Brain (organoid and tissue), 16 donors: ENCODE measurements at places on chromosomes 16 and 17.

- no peak for DNase-seq
Measured at GRCh38 chr17:80166446-80166845, 3.4 kb upstream of the CARD14 start.

DNA sequence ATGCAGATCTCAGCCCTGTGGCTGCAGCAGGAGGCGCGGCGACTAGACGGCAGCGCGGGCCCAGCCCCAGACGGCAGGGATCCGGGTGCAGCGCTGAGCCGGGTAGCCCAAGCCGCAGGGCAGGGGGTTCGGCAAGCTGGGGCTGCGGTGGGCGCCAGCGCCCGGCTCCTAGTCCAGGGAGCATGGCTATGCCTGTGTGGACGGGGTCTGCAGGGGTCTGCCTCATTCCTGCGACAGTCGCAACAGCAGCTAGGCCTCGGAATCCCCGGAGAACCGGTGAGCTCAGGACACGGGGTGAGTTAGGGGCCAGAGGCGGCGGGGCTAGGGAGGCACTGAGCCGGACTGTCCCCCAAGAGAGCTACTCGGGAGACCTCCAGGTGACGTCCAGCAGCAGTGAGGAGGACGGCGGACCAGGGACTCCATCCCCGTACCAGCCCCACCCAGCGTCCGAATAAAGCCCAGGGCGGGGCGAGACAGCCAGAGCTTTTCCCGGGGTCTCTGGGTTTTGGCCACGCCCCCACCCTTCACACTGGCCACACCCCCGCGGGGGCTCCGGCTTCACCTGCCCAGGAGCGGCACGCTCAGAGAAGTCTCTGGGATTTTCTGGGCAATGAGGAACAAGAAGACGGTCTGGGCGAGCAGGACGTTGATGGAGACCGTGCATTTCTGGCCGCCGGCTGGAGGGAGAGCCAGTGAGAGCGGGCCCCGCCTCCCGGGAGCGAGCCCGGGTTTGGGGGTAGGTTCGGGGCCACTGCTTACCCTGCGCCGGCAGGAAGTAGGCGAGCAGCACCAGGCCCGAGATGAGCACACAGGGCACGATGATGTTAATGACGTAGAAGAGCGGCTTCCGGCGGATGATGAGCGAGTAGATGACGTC, 1.1 kb downstream of the C17orf107 start:
- DNase-seq = peak; percentile 71

- DNase-seq = no peak
Measured at GRCh38 chr17:28347261-28347891, 10.0 kb downstream of the POLDIP2 start.

DNA sequence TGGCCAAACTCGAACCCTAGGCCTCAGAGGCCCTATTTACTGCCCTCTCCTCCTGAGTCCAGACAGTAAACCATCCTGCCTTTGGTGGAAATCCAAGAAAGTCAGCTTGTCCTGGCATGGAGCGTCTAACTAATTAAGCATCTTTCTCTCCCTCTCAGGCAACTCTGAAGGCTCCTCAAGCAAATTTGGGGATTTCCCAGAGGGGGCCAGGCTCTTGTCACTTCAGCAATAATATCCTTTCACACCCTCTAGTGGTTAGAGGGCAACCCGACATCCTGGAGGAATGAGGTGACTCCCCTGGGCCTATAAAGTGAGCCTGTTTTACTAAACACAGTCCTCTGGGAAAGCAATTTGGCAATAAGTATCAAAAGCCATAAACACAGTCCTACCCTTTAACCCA, 60.4 kb downstream of the NOG start:
- peak; percentile 47 for DNase-seq

- DNase-seq = no peak
Measured at GRCh38 chr17:81683208-81683583, 401 bp downstream of the ARL16 start.

GRCh38 chr16:3027983-3028715, 4.3 kb downstream of the THOC6 start:
- peak; percentile 91 for DNase-seq

DNA sequence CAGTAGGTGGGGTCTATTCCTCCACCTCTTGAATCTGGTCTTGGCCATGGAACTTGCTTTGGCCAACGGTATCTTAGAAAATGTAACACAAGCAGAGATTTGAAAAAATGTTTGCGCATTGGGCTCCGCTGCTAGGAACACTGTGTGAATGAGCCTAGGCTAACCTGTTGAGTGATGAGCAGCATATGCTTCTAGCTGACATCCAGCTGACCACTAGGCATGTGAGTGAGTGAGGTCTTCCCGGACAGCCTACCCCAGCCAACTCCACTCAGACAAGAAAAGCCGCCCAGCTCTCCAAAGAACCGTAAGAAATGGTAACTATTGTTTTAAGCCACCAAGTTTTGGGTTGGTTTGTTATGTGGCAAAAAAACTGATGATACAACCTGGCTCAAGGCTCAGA, 31.4 kb upstream of the BCO1 start:
- DNase-seq = no peak

- no peak for DNase-seq
Measured at GRCh38 chr17:9895923-9896322, 9.1 kb downstream of the RCVRN start.

- DNase-seq = no peak
Measured at GRCh38 chr17:40242774-40243173, 23.7 kb downstream of the WIPF2 start.

DNA sequence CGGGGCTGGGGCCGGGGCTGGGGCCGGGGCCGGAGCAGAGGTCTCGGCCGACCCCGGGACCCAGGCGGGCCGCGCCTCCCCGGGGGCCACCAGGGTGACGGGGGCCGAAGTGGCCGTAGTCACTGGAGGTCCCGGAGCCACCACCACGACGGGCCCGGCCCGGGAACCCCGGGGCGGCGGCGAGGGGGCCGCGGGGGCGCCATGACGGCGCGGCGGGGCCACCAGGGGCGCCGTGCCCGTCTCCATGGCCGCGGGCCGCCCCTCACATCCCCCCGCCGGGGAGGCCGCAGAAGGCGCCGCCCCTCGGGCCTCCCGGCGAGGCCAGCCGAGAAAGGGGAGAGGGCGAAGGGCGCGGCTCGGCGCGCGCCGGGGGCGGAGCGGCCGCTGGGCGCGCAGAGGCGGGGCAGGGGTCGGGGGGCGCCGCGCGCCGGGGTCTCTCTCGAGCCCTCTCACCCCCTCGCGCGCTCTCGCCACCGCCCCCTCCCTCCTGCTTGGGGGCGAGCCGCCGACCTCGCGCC, 297 bp downstream of the TBC1D10B start:
- no peak for DNase-seq

- DNase-seq = no peak
Measured at GRCh38 chr17:28141313-28141712, 98.8 kb downstream of the NLK start.

- DNase-seq = no peak
Measured at GRCh38 chr16:84749072-84749471, 49.3 kb downstream of the USP10 start.

DNA sequence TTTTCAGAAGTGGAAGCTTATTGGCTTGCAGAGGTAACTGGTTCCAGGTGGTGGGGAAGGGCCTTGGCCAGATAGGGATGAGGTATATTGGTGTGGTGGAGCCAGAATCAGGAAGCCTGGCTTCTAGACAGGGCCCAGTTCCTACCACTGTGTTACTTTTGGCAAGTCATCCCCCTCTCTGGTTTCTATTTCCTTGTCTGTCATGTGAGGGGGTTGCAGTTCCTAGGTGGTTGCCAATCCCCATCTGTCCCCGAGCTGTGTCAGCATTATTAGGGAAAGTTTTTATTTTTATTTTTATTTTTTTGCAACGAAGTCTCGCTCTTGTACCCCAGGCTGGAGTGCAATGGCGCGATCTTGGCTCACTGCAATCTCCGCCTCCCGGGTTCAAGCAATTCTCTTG, 3.0 kb downstream of the SMCR8 start:
- no peak for DNase-seq

DNA sequence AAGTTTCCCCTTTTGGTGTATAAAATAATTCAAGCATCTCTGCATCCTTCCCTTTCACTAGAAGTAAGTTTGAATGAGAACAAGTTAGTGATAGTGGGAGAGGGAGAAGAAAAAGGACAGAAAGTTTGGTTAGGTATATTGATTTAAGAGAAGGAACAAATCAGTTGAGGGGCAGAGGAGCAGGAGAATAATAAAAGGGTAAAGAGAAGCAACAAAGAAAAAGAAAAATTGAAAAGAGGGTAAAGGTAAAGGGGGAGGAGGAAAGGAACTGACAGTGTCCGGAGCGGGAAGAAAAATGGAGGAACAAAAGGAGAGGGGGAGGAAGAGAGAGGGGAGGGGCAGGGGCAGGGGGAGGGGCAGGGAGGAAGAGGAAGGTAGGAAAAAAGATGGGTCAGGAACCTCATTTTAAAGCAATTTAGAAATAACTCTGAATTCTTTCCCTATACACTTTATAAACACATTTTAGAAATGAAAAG, 6.3 kb upstream of the IGF2BP1 start:
- DNase-seq = no peak

DNA sequence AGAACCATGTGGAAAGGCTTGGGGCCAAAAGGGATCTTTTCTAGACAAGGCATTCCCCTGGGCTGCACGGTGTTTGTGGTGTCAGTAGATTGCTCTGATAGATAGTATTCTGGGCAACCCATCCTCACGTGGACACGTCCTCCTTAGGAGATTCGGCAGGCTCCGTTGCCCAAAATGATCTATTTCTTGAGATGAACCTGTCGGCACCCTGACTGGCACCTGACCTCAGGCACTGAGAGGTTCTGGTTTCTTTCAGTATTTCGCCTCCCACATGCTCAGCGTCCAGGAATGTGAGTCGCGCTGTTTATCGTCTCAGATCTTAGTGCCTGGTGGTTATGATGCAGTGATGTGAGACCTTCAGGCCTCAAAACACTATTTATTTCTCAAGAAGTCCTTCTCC, 89.7 kb downstream of the MARCHF10 start:
- no peak for DNase-seq

GRCh38 chr16:52055381-52055780, 491.6 kb downstream of the TOX3 start:
- DNase-seq = no peak

GRCh38 chr17:28717578-28718332, at the start of gene RAB34:
Gene RAB34 (minus strand): TSS chr17:28717868. CDS start chr17:28717266, 602 bp downstream.
- DNase-seq = peak; percentile 80

DNA sequence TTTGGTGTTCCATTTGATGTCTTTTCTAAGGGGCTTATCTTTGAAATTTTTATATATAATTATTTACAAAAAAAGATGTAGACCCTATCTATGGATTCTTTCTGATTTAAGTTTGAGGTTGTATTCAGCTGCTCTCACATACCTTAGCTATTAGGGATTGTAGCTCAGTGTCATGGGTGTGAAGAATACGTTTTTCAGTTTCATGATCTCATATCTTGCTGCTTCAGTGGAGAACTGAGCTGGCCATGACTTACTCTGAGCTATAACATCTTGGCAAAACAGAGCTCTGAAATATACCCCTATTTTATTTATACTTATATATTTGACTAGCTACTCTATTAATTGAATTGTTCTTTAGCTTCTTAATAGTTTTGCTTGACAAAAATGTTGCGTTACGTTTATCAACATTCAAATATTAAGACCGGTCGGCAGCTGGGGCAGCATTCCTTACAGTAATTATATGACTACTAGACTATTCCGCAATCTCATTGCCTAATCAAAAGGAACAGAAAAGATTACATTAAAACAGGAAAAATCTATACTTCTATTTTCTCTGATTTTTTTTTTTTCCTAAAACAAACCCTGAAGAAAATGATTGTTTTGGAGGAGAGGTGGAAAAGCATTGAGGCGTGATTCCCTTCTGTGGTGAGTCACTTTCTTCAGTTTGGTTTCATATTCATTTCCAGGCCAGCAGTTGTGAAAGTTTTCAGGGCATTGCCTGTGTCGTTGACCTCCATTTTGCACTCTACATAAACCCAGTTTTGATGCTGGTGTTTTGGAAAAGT, 24.1 kb upstream of the KRT24 start:
- no peak for DNase-seq

- DNase-seq = no peak
Measured at GRCh38 chr17:16339959-16340358, 13.3 kb downstream of the CENPV start.

DNA sequence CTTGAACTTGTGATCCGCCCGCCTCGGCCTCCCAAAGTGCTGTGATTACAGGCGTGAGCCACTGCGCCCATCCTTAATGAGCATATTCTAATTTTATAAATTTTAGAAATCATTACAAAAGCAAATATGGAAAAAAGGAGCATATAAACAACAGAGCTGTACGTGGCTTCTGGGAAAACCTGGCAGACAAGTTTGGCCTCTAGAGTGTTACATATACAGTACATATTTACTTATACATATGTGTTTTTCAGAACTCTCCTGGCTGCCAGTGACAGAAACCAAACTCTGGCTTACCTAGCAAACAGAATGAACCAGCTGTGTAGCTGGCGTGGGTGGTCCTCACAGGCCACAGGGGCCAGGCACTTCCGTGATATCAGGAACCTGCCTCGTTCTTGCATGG, 10.1 kb downstream of the DRC3 start:
- no peak for DNase-seq

DNA sequence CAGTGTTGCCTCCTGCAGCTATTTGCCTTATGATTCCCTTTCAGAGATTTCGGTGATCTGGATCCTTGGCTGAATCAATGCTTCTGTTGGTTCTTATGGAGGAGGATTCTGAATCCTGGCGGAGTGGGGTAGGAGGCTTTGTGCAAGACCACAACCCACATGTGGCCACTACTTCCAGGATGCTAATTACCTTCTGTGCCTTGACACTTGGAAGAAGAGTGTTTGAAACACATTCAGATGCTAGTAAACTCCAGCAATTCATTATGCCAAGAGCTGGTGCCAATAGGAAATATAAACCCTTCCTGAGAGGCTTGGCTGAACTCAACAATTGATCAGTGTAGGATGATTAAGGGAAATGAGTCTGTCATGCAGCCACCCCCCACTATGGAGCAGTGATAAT, 12.1 kb upstream of the NLRP1 start:
- DNase-seq = peak; percentile 93

DNA sequence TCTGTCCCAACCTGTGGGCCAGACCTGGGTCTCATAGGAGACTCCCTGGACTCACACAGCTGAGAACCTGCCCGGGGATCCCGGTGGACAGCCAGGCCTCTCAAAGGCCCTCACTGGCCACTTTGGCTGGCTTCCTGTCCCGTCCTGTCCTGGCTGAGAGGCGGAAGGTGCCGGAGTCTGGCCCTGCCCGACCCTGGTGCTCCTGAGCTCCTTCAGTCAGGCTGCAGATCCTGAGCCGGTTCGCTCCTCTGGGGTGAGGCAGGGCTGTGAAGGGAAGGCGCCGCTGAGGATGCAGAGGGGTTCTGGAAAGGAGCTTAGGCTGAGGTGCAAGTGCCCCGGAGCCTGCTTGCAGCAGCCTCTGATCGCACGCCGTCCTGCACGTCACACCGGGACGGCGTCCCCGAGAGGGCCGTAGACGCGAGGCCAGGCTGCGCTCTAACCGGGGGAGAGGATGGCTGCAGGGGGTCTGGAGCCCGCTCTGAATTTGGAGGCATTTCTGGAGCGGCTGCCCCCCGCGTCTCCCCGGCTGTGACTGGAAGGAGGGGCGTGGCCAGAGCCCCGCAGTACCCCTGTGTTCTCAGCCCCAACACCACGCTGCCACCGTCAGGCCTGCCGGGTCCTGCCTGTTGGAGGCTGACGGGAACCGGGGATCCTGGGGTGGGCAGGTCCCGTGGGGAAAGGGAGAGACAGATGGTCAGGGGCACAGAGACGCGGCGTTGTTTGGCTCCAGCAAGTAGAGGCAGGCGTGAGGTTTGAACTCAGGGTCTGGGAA, 4.1 kb downstream of the HGS start:
- DNase-seq = no peak
